Activated T-cell treated with anti-CD3 and anti-CD28 coated beads, Interleukin-2, amount 50 U/mL, for 48 hours (primary cell): ENCODE measurements at places on chromosomes 2 and 18.

GRCh38 chr18:32174719-32175118, 15.1 kb upstream of the MEP1B start:
- no peak for DNase-seq

GRCh38 chr18:3250237-3251107, 2.9 kb downstream of the MYL12A start:
- no peak for DNase-seq

- DNase-seq: no peak
Measured at GRCh38 chr2:237299906-237300305, 114.1 kb downstream of the COL6A3 start.

- no peak for DNase-seq
Measured at GRCh38 chr18:55588870-55589595, 1.0 kb upstream of the TCF4 start.

GRCh38 chr2:240831594-240832204, 11.7 kb upstream of the KIF1A start:
- DNase-seq: no peak
